ENCODE measurements at places on chromosomes 2 and 18. TPM values are rescaled to one million over a fixed set of nuclear protein-coding genes. Genes with fewer than 3 reads are reported as not detected.

The SERPINB13 gene
- total RNA-seq = 0.13 TPM

The ALPG gene
- not detected for total RNA-seq

The GALR1 gene
- total RNA-seq = not detected

The GPR17 gene
- not detected for total RNA-seq

The HAT1 gene
- 81.0 TPM for total RNA-seq

The FMNL2 gene
- total RNA-seq = 53.6 TPM
